ENCODE measurements at places on chromosomes 6 and 20.

- DNase-seq = no peak
These were observed 17.0 kb downstream of the CDS2 start for GRCh38 chr20:5143851-5144250.

DNA sequence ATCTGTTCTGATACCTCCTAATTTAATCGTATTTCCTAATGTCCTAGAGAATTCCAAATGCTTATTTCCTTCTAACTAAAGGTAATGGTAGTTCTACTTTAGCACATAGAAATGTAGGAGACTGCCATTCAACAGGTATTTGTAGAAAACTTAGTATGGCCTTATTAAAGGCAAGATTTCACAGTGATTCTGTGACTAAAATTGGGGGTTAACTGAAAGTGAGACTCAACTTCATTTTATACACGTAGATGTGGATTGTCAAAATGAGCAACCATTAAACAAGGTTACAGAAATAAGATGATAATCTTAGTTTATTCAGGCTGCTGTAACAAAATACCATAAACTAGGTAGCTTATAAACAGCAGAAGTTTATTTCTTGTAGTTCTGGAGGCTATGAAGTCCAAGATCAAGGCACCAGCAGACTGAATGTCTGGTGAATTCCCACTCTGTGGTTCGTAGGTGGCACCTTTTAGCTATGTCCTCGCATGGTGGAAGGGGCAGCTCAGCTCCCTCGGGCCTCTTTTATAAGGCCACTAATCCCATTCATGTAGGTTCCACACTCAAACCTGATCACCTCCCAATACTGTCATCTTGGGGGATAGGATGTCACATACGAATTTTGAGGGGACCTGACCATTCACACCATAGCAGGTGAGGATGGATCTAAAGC is 38.7 kb downstream of the TAB2 start:
- no peak for DNase-seq

- DNase-seq = no peak
These were observed 149.3 kb downstream of the UTRN start for GRCh38 chr6:144434308-144434990.

DNA sequence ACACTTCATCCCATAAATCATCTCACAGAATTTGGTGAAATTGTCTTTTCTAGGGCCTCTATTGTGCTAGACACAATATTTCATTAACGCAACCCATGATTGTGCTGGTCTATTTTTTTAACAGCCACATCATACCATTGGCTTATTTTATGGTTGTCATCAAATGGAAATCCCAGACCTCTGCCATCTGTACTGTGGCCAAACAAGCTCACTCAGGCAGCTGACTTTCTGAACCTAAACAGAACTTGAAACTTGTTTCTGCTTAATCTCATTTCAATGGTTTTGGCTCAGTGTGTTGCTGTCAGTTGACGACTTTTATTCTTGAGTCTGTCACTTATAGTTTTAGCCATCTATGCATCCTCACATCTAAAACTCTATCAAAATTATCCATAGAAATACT is 111.8 kb downstream of the HAO1 start:
- DNase-seq = no peak

DNA sequence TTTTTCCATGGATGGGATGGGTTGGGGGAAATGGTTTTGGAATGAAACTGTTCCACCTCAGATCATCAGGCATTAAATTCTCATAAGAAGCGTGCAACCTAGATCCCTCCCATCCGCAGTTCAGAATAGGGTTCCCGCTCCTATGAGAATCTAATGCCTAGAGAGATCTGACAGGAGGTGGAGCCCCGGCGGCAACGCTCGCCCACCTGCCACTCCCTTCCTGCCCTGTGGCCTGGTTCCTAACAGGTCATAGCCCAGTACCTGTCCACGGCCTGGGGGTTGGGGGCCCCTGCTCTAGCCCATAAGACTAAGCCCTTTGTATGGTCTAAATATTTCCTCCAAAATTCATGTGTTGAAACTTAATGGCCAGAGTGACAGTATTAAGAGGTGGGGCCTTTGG is 92.3 kb upstream of the SALL4 start:
- DNase-seq = no peak

DNA sequence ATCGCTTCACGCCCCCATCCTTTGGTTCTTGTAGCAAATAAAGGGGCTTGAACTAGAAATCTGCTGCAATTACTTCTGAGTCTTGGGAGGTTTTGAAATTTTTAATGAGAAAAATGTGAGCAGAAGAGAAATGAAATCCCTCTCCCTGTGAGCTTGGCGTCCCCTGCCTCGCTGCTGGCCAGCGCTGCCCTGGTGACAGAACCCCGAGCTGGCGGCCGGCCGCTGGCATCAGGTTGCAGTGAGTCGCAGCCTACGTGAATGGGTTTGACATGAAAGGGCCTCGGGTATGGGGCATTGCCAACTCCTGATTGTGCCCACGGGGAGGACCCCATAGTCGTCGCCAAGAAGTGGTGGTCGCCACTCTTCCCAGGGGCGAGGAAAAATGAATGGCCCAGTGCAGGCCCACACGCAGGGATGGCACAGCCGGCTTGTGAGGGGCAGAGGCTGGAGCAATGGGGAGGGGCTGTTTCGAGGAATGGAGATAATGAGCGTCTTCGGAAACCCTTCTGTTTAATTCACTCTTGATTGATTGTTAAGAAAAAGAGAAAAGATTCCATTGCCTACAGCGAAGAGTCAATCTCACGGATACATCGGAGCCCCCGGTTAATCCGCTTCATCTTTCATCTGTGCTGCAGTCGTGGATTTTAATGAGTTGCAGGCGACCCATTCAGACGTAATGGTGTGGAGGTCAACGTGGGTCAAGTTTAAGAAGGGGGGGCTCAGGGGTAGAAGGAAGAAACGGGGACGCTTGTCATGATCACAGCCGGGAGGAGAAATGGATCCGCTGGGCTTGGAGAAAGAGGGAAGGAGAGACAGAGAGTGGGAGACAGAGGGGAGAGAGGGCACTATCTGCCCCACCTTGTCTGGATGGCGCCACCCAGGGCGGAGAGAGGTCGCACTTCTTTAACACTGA is 380.1 kb downstream of the THBS2 start:
- no peak for DNase-seq

- DNase-seq = no peak
These were observed 128.4 kb upstream of the PLN start for GRCh38 chr6:118419448-118420394.

DNA sequence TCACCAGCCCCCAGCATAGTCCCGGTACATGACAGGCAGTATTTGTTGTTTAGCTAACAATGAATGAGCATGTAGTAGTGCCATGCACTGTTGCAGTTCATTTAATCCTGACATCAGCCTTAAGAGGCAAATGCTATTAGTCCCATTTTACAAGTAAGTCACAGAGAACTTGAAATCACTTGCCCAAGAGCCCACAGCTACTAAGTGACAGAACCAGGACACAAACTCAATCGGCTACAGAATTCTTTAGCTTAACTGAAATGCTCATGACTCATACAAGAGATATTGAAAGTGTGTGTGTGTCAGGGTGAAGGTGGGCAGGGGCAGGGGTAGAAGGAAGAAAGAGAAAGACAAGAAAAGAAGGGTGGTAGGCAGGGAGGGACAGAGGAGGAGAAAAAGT is 52.7 kb downstream of the UNC5CL start:
- DNase-seq = no peak

DNA sequence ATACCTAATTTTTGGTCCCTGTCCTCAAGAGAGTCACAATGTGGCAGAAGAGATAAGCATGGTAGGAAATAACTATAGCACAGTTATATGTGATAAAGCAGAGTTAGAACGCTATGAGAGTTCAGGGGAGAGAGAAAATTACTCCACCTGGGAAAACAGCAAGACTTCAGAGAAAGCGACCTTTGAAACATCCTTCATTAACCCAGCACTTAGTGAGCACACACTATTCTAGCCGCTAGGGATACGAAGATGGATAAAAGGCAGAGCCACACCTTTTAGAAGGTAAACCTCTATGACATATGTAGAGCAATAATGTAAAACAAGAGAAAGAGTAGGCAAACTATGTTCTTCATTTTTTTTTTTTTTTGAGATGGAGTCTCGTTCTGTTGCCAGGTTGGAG is 264.3 kb downstream of the PTPRK start:
- DNase-seq = no peak

- DNase-seq = no peak
These were observed 93.6 kb downstream of the SNAP91 start for GRCh38 chr6:83615025-83615999.

DNA sequence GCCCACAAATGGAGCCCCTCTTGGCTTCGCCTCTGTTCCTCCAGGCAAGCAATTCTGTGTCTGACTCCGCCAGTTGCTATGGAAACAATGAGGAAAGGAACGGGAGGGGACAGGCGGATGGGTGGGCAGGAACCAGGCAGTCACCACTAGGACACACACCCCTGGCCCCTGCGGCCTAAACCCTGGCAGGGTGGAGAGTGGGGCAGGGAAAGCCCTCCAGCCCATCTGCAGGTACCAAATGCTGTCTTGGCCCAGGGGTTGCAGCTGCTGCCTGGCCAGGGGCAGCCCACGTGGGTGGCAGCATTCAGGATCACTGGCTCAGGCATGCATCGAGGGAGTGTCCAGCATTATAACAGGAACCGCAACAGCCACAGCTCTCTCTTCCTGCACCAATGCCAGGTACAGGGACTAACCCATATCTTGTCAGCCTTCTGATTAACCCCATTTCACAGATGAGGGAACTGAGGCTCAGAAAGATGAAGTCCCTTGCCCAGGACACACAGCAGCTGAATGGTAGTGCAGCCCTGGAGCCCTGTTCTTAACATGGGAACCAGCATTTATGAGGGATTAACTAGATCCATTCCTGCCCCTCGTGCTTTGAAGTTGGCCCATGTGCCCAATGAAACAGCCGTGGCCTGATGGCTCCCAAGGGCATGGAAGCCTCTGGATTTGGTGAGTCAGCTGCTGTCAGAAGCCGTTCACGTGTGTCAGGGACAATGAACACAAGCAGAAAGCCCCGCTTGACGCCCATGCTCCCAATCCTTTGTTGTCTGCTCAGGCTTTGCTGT is 66.3 kb downstream of the NOL4L start:
- no peak for DNase-seq

DNA sequence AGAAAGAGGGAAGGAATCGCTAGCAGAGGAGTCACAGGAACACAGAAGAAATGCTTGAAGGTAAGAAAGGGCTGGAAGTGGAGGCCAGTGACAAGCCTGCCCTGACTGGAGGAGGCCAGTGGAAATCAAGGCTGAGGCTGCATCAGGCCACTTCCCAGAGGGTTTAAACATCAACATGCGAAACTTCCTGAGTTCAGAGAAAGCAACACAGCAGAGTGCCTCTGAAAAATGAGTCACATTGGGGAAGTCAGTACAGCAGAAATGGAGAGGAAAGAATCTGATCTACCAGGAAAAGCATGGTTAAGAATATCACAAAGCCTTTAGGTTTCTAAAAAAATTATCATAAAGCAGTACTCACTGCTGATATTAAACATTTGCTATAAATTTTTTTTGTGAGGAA is 23.3 kb downstream of the NAPB start:
- DNase-seq = no peak

- DNase-seq = no peak
These were observed 361.7 kb upstream of the MAP3K7 start for GRCh38 chr6:90948540-90948939.

- no peak for DNase-seq
These were observed 55.2 kb downstream of the ANKEF1 start for GRCh38 chr20:10089871-10090587.

All from activated naive CD8-positive, alpha-beta T cell treated with anti-CD3 and anti-CD28 coated beads for 36 hours (primary cell).